Mesothelial cell of epicardium (in vitro differentiated cells): ENCODE measurements at places on chromosomes 11 and 22.
A peak's percentile ranks its signal among the peaks of the same experiment; 100 is the strongest.

DNA sequence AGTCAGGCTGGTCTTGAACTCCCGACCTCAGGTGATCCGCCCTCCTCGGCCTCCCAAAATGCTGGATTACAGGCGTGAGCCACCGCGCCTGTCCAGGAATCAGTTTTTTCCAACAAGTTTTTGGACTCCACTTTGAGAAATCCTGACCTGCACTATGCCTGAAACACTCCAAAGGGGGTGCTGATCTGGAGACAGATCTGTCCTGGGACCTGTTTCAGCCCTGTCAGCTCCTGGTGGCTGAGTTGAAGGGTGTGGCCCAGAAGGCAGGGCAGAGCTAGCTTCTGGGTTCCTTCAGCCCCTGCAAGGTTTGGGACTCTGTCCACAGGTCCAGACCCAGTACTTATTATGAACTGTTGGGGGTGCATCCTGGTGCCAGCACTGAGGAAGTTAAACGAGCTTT lies 1.2 kb downstream of the DNAJC4 start:
- no peak for DNase-seq

GRCh38 chr11:24373516-24373915 lies 123.3 kb upstream of the LUZP2 start:
- no peak for DNase-seq

GRCh38 chr11:102309621-102310541 lies 7.4 kb upstream of the BIRC3 start:
- no peak for DNase-seq

DNA sequence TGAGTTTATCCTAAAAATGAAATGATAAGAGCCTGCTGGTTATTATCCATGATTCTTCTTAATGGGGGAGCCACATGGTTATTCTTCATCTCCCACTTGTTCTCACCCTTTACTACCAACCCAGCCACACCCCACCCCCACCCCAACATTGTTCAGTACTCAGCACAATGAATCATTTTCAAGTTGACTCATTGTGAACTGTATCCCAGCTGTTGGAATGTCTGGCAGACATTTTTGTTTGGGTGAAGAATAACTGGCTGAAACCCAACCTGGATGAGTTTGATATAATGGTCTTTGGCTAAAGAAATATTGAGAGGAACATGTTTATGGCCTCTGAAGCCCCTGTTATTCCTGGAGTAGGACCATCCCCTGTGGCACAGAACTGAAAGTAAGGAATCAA lies 136.2 kb downstream of the ELP4 start:
- no peak for DNase-seq

DNA sequence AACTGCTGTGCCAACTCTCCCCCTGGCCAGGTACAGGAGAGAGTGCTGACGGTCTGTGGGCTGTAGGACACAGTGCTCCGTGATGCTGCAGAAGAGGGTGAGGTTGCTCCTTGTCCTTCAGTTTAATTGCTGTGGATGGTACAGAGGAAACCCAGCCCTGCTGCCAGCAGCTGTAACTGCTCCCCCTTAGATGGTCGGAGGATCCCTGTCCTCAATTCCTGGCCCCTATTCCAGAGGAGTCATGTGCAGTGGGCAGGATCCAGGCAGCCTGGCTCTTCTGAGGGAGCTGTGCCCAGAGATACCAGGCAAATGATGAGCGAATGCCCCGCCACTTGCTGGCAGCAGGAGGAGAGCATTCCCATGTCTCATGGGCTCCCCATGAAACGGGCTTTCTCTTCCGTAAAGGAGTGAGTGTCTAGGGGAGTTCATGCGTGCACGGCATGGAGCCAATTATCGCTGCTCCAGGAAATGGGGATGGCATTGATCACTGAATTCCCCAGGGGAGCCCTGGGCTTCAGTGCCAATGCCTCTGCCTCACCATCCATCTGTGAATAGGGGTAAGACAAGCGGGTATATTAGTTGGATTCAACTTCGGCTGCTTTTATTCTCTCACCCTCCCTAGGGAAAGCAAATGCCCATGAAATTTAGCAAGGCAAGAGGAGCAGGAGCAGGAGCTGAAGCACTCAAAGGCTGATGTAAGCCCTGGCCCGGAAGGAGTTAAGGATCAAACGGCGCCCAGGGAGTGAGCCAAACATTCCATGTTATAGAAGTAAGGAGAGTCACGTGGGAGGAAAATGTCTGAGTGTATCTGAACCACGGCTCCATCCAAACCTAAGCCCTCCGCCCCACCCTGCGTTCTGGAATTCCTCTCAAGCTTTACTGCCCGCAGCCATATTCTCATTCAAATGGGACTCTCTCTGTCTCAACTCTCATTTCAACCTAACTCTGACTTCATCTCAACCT lies 51.0 kb upstream of the CSNK2A3 start:
- DNase-seq: peak; percentile 48
